CD8-positive, alpha-beta memory T cell (primary cell): ENCODE measurements at places on chromosomes 11 and 22.
A peak's percentile ranks its signal among the peaks of the same experiment; 100 is the strongest.

- peak; percentile 67 for DNase-seq
Observed at GRCh38 chr11:13772223-13773046, 104.0 kb downstream of the FAR1 start.

- no peak for DNase-seq
Observed at GRCh38 chr11:43556612-43557375, 123.7 kb upstream of the HSD17B12 start.

DNA sequence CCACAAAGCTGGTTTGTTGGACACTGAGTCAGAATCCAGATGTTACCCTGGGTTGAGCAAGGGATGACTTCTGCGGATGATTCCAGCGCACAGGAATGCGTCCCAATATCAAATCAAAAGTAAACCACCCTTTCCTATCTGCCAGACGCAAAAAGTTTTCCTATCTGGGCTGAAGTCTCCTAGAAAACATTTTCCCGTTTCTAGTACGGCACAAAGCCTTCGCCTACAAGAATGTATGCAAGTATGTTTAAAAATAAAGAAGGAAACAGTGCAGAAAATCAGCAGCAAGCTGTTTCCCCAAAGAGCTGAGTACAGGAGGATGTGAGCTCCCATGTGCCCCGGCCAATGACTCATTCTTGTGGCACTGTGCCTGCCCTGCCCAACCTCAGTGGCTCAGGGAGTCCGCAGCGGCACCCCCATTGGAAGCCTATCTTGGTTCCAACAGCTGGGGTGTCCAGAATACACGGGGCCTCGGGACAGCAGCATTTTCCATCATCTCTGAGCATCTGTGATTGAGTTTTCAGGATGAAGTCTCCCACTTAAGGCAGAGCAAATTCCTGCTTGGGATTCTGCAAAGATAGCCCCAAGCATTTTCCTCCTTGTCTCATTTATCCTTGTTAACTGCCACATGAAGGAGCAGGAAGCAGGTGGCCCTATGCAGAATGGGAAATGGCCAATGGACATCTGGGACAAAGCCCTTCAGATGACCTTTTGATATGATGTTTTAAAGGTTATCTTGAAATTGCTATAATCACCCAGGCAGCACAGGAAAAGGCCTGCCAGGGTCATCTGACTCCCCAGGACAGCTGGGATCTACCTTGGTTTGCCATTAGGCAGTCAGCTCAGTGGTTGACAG lies 17.5 kb downstream of the KCNJ5 start:
- DNase-seq = no peak

DNA sequence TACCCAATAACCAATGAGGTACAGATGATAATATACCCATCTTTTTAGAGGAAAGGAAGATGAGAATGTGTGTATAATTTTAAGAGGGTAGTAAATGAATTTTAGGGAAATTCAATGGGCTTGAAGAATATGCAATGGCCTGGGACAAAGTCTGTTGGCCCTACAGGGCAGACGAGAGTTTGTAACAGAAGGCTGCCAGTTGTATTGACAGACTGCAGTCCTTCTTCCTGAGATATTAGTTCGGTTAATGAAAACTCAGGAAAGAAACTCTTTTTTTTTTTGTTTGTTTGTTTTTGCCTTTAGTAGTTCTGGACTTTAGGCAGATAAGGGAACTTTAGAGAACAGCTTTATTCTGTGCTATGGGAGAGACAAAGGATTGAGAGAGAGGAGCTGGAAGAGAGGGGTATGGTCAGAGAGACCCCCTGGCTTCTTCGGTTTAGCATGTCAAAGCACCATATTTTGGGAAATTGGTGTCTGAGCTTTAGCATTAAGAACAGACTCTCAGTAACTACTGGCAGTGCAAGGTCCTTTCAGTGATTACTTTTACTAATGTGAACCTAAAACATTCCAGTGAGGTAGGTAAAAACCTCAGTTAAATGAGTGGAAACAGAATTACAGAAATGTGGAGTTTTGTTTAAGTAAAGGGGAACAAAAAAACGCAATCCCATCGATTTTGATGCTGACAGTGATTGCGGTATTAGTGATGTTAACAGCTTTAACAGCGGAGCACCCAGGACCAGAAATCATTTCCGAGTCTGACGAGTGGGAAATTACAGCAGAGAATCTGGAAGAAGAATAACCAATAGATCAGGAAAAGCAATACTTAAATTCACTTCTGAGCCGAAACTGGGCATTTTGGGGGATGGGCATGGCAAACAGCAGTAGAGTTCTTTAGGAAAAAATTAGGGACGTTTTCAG lies 644 bp upstream of the NAALAD2 start:
- no peak for DNase-seq

GRCh38 chr11:75507571-75507970 lies 18.2 kb downstream of the GDPD5 start:
- no peak for DNase-seq

GRCh38 chr11:47087801-47088200 lies 88.9 kb downstream of the ARFGAP2 start:
- DNase-seq = no peak

DNA sequence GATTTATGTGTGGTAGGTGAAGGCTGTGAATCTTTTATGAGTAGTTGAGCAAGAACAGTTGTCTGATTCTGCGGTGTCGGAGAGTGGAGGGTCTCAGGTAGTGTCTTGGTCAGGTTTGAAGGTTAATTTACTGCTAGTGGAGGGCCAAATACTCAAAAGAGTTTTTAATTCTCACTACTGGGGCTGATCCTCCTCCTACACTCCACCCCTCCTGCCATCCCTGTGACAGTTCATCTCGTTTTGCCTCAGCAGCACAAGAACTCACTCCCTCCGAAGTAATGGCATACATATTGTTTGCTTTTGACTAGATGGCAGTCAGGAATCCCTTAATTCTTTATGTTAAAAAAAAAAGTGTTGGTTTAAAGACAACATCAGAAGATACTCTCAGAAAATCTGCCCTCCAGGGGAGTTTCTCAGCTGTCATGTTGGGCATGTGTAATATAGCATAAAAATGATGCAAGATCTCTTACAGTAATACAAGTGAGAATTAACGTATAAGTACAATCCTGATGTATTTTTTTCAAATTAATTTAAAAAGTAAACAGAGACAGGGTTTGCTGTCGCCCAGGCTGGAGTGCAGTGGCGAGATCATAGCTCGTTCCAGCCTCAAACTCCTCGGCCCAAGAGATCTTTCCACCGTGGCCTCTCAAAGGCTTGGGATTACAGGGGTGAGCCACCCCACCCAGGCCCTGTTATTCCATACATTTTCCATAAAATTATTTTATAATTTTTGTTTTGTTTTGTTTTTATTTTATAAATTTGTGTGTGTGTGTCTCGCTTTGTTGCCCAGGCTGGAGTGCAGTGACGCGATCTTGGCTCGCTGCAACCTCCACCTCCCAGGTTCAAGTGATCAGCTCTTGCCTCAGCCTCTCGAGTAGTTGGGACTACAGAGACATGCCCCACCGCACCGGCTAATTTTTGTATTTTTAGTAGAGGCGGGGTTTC lies 1.3 kb downstream of the FAR1 start:
- no peak for DNase-seq
